ENCODE measurements at places on chromosomes 6 and 20. TPM values are rescaled to one million over a fixed set of nuclear protein-coding genes. Genes with fewer than 3 reads are reported as not detected.
A peak's percentile ranks its signal among the peaks of the same experiment; 100 is the strongest.

RNF39 gene
- not detected for total RNA-seq

AARS2 gene
- total RNA-seq: 10.0 TPM

DNA sequence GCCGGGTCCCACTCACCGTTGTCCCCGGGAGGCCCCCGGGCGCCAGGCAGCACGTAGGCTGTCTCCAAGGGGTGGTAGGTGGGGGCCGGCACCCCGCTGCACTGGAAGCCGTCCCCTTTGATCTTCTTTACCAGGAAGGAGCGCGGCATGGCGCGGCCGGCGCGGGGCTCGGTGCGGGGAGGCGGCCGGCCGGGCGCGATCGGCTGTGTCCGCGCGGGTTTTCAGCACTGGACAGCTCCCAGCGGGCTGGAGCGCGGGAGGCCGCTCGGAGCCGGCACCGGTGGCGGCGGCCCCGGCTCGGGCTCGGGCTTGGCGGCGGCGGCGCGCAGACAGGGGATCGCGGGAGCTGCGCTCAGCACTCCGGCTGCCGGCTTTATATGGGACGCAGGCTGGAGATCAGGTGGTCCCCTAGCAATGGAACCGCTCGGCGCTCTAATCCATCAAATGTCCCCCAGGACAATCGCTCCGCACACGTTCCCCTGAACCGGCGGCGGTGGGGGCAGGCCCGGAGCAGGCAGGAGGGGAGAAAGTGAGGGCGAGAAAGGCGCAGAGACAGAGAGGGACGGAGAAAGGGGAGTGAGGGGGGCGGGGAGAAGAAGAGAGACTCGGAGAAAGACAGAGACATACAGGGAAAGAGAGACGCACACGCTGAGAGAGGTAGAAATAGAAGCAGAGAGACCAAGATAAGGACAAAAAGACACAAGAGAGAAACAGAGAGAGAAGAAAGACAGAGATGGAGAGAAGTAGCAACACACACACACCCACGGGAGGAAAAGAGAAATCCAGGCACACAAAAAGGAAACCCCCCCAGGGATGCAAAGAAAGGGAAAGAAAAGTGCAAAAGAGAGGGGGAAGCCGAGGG, at the start of gene SCRT2:
TSS of gene SCRT2 (minus strand) at position 350 of the 862 bp plus-strand sequence. CDS start at position 149, 201 bp downstream.
- DNase-seq: peak; percentile 72

DNA sequence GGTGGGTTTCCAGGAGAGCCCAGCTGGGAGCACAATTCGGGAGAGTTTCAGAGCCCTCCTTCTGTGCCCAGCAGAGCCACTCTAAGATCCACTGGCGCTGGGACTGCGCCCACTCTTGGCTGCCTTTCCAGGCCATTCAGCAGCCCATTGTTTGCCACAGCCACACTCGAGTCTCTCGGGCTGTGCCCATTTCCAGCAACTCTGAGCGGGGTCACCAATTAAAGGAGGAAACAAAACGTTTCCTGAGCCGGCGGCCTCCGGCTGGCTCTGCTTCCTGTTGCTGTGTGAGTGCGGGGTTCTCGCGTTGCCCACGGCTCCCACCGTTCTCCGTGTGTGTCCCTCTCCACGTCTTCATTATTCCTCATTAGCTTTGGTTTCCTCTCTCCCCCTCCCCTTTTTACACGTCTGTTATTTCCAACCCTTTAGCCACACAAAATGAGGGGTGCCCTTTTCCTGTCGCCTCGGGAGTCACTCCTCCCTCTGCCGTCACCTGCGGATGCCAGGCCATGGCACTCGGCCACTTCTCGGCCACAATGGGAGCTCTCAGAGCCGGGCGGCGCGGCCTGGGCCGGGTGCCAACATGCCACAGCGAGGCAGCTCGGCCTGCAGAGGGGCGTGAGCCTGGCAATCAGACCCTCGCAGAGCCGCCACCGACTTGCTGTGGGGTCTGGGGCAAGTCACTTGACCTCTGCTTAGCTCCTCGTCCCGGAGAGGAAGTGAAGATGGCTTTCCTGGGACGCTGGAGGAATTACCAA, 94.3 kb upstream of the NKX2-2 start:
- DNase-seq: no peak

- no peak for DNase-seq
Measured at GRCh38 chr6:217048-217659, 75.1 kb upstream of the DUSP22 start.

DNA sequence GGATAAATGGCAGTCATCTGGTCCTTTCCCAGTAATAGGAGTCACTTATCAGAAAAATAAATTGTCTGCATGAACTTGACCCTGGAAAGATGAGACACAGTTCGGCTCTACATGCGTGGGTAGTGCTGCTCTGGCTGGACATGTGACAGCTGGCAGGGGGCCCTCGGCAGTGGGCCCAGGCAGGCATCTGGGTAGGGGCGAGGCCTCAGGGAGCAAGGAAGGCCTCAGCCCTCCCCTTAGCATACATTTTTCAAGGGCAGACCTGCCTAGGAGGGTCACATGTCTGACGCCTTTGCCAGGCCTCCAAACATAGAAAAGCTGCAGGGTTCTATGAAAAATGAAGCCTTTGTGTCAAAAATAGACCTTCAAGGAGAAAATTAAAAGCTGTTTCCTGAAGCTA, 12.8 kb upstream of the ILRUN start:
- peak; percentile 67 for DNase-seq

DNA sequence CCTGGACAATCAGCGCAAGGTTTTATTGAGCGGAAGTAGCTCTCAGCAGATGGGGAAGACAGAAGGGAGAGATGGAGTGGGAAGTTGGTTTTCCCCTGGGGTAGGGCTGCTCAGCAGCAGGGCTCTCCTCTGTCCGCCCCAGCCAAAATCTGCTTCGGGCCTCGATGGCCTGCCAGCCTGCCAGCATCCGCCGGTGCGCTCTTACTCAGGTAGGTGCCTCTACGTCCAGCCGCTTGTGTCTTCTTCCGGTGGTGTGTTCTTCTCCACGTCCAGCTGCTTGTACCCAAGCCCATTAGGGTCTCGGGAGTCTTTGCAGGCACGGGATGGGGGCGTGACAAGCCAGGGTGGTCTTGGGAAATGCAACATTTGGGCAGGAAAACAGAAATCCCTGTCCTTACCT, 1340.0 kb upstream of the MAP3K7 start:
- no peak for DNase-seq

GRCh38 chr6:927157-927556, 234.2 kb upstream of the EXOC2 start:
- no peak for DNase-seq

- no peak for DNase-seq
Measured at GRCh38 chr20:22810626-22811569, 224.2 kb upstream of the SSTR4 start.

DNA sequence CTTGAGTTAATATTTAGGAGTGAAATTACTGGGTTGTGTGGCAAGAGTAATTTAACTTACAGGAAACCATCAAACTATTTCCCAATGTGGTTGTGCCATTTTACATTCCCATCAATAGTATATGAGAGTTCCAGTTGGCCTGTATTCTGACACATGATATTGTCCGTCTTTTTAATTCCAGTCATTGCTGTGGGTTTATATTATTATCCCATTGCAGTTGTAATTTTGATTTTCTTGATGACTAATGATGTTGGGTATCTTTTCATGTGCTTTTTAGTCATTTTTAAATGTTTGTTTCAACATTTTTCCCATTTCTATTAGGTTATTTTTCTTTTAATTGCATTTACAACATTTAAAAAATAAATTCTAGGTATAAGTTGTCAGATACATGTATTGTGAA, 614.0 kb downstream of the UTRN start:
- DNase-seq: peak; percentile 63

Data from fibroblast of villous mesenchyme (primary cell).